ENCODE measurements at places on chromosomes 12 and 14.

DNA sequence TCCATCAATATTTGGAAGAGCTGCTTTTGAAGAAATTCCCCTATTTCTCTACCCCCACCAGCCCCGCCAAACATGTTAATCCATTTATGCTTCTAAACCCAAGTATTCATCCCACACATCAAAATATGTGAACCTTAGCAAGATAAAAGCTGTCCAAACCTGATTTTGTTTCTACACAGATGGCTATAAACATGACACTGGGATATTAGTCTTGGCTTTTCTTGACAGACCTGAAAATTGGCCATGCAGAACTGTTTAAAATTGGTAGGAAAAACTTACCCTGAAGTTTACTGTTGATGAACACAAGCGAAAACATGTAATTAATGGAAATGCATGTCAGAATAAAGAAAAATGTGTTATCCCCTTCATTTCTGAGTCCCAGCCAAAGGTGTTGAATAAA lies 370.0 kb downstream of the EGLN3 start:
- no peak for DNase-seq

GRCh38 chr12:51751661-51752060 lies 96.9 kb downstream of the FIGNL2 start:
- DNase-seq = no peak

- DNase-seq = peak; percentile 70
These were observed 70.2 kb upstream of the TBX5 start for GRCh38 chr12:114476159-114476558.

- DNase-seq = no peak
These were observed 10.3 kb upstream of the AMN start for GRCh38 chr14:102911991-102912761.

DNA sequence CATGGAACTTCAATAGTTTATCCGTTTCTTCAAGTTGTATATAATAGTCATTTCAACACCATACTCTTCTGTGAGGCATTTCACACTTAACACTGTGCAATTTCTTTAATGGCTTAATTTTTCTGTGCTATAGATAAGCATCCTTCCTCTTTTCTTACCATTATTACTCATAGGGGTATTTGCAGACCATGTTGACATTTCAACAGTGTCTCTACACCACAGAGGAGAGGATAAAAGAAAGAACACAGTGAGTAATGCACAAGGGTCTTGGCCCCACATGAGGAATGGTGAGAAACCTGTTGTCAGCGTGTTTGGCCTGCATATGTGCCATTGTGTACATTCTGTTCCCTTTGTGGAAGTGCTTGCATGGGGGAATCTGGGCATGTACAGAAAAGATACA lies 421.5 kb upstream of the MDGA2 start:
- DNase-seq = peak; percentile 12

GRCh38 chr12:22275843-22276242 lies 58.7 kb downstream of the ST8SIA1 start:
- DNase-seq = peak; percentile 73

GRCh38 chr14:65962952-65963351 lies 523.2 kb upstream of the CCDC196 start:
- no peak for DNase-seq

- no peak for DNase-seq
These were observed 15.1 kb upstream of the WNK1 start for GRCh38 chr12:737122-737739.

- DNase-seq = no peak
These were observed 36.6 kb upstream of the SPPL3 start for GRCh38 chr12:120940799-120941198.

DNA sequence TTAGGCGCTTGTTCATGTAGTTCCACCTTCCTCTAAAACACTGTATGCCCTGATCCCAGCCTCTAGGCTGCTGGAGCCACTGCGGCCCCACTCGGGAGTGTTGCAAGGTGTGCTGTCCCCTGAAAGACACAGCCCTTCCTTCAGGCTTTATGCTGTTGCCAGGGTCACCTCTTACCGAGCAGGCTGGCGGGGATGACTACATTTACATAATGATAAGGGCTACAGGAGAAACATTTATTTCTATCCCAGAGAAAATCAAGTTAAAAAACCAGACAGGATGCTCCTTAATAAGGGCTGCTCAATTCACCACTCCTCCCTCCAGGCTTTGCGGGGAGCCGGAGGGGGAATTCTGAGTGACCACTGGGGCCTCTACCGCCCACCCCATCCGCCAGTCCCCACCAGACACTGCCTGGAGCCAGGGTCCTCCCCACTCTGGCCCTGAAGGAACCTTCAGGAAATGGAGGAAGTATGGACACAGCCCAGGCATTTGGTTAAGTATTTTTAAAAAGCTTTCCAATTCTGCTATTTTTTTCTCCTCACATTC lies 200.6 kb downstream of the TTC7B start:
- DNase-seq = no peak

DNA sequence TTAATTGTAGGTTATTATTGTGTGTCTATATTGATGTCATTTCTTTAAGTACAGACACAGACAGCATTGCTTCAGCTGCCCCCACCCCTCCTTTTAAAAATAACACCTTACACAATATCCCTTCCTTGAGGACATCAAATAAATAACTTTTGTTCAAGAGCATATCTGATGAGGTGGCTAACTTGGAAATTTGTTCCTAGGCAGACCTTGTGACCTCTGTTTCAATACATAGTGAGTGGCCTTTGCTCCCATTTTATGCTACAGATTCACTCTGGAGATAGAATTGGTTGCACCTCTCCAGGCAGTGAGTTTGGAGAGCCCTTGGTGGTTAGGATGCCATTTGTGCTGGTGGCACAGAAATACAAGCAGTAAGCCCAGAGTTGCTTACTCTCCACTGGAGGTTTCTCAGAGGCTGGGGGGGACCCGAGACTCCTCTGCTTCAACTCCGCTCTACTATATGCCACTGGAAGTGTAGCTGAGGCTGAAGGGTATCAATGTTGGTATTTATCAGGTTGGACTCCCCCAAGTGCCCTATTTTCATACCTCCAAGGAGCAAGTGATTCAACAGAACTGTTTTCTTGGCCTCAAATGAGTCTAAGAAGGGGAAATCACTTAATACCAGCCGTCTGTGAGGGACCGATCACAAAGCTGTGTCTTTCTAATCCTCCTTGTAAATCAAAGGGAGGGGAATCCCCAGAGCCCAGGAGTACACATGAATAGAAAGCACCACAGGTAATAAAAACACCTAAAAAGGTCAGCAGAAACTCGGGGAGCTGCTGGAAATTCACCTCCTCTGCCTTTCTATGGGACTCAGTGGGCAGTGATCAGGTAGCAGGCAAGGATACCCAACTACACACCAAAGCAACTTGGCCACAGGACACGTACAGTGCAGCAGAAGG lies 463.1 kb downstream of the RAD51B start:
- peak; percentile 23 for DNase-seq

DNA sequence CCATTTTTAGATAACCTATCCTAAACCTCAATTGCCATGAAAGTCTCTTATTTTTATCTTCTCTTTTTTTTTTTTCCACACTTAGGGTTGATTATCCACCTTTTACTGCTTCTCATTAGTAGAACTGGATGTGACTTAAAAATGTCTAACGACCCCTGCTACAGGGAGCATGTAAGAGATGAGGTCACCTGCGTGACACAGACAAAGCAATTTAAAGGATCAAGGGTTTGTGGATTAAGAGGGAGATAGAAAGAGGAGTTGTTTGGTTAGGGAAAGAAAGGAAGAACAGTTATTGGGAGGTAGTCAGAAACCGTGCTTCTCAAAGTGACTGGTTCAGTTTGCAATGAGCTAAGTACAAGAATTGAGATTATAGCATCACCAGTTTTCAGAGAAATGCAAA lies 239.1 kb downstream of the ALX1 start:
- no peak for DNase-seq

DNA sequence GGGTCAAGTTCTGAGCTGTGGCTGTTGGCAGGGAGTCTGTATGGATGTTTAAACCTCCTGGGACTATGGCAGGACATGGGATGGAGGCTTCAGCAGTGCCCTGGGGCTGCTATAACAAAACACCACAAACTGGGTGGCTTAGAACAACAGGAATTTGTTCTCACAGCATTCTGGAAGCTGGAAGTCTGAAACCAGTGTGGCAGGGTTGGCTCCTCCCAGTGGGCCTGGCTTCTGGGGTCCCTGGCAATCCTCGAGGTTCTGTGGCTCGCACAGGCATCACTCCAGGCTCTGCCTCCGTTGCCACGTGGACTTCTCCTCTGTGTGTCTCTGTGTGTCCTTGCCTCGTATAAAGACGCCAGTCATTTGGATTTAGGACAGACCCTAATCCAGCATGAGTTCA lies 39.9 kb downstream of the FZD10 start:
- no peak for DNase-seq
